Kidney epithelial cell (primary cell): ENCODE measurements at places on chromosomes 1 and 21. TPM values are rescaled to one million over a fixed set of nuclear protein-coding genes. Genes with fewer than 3 reads are reported as not detected.
A peak's percentile ranks its signal among the peaks of the same experiment; 100 is the strongest.

Gene C1QTNF12
- 0.88 and 1.4 TPM in 2 replicates for total RNA-seq

GRCh38 chr1:6969762-6970161 lies 184.5 kb downstream of the CAMTA1 start:
- no peak for DNase-seq

DNA sequence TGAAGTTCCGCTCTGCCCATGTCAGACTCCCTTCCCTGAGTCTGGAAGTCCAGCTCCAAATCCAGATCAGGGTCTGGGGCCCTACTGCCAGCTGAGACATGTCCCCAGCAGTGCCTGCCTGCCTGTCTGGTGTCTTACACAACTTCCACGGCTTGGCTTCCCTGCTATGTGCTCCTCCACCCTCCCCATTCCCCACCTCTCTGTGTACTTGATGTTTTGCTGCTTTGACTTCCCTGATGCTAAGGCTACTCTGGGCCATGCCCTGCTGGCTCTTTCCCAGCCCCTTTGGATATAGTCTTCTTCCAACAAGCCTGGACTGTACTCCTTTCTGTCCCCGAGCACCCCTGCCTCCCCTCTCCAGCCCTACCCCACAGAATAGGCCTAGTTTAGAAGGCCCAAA lies 7.3 kb downstream of the GJA5 start:
- DNase-seq: no peak

Gene RNF207
- 20.1 and 32.0 TPM in 2 replicates for total RNA-seq

DNA sequence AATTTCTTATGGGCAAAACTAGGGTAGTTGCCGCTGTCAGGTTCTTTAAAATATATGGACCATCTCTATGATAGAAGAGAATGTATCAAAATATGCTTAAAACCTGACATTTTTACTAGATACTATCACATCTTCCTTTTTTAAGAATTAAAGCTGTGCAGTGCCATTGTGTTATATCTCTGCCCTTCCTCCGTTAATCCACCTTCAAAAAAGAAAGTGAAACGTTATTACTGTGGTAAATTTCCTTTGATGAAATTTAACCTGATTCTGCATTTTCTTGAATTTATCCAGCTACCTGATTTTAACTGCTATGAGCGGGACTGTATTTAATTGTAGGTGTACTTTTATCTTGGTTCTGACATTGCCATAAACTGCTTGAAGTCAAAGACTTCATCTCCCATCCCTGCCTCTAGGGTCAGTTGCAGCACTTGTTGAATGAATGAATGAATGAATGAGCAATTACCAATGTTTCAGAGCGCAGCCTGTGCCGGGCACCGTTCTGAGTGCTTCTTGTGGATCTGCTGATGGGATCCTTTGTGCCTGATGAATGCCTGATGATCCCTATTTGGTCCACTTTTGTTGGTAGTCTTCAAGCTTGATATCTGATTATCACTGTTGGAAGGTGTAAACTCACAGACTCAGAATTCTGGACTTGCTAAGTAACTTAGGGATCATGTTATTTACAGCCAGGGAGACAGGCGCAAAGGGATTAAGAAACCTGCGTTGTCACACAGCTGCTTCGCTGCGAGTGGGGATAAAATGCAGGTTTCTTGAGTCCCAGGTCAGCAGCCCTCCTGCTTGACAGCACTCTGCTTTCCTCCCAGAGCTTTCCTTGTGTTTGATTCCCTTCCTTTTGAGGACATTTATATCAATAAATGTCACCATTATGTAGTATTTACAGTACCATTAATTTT lies 30.1 kb downstream of the SMYD2 start:
- DNase-seq: no peak

GRCh38 chr1:217332431-217333065 lies 298.3 kb downstream of the GPATCH2 start:
- no peak for DNase-seq

GRCh38 chr21:33761441-33762036 lies 119.2 kb downstream of the ITSN1 start:
- DNase-seq: peak; percentile 98

GRCh38 chr1:97245682-97246081 lies 524.1 kb downstream of the PTBP2 start:
- DNase-seq: no peak

Gene CFHR1
- total RNA-seq: not detected in 2 replicates

- DNase-seq: no peak
Observed at GRCh38 chr1:45870500-45870899, 67.1 kb downstream of the MAST2 start.

Gene DYNLT4
- total RNA-seq: 0.25 and 0.41 TPM in 2 replicates

GRCh38 chr1:27031235-27032118 lies 18.8 kb upstream of the TENT5B start:
- no peak for DNase-seq

DNA sequence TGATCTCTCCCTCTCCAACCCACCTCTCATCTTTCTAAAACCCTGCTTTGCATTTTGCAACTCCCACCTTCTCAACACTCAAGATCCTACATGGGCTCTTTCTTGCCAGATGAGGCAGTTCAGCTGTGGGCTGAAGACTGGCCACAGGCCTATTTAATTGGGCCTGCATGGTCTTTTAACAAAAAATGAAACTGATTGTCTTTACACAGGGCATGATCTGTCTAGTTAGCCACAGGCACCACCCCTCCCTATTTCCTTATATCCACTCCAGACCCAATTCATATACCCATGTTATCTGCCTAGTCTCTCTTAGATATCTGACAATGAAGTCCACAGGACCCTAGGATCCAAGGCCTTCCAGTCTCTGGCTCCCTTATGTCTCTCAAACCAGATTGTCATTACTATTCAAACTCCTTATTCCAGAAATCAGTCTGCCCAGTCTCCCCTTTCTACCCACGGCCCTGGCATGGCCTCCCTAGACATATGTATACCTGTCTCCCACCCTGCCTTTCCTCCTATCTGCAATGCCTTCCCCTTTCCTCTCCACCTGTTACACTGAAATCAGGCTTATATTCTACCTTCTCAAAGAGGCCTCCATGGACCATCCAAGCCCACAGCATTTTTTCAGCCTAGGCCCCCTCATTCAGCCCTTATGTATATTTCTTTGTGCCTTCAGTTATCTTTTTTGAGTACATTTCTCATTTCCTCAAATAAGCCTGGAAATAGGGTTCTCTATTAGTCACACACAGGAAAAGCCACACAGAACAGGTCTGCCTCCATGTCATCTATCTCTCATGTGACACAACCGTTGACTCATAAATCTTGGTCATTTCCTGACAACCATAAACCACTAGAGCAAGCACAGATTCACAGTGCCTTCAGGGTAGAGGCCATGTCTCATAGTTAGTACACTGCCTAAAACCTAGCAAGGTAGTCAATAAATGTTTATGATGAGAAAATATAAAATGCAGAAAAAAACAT lies 39.0 kb downstream of the LPAR3 start:
- peak; percentile 77 for DNase-seq

Gene ATP6V1G3
- total RNA-seq: not detected in 2 replicates

Gene LCK
- total RNA-seq: 6.2 and 10.3 TPM in 2 replicates

- no peak for DNase-seq
Observed at GRCh38 chr1:90149101-90149500, 154.2 kb downstream of the ZNF326 start.

DNA sequence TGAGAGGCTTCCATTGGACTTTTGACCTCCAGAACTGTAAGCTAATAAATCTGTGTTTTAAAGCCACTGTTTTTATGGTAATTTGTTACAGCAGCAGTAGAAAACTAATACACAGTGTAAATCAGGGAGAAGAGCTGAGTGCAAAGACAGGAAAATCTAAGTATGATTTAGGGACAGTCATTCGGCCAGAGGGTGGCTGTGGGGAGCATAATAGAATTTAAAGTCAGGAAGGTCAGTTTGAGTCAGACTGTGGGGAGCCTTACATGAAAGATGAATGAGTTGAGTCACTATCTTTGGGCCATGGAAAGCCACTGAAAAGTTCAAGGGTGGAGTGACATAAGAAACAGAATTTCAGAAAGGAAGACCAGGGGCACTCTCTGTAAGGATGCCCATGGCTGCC lies 52.4 kb upstream of the SSX2IP start:
- no peak for DNase-seq

DNA sequence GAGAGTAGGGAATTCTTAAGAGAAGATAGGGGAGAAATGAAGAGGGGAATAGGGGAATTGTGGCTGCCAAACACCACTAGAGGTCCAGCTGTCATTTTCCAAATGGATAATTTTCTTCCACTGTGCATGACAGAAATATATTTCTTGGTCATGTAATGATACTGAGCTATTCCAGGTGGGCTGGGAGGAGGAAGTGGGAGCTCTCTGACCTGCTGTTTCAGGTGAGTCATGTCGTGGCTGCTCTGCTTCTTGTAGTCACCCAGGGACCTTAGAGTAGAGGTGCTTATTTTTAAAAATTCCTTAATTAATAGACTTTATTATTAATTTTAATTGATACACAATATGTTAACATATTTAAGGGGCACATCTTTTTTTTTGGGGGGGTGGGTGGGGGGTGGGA lies 11.9 kb downstream of the PDE4B start:
- DNase-seq: no peak

- no peak for DNase-seq
Observed at GRCh38 chr1:54742282-54742681, 22.0 kb downstream of the PARS2 start.

Gene C1QA
- total RNA-seq: 0.82 and 2.2 TPM in 2 replicates

Gene CFAP45
- 0.21 and 2.0 TPM in 2 replicates for total RNA-seq

Gene SPRTN
- total RNA-seq: 10.6 and 17.1 TPM in 2 replicates
